ENCODE measurements at places on chromosomes 4 and X.

GRCh38 chrX:33465137-33465536 is 253.8 kb upstream of the DMD start:
- DNase-seq, result no peak

- DNase-seq, result no peak
These were observed 75.7 kb upstream of the WDR1 start for GRCh38 chr4:10192331-10192730.

- DNase-seq, result no peak
These were observed 82.1 kb downstream of the PPP1R2C start for GRCh38 chrX:42695800-42696358.

DNA sequence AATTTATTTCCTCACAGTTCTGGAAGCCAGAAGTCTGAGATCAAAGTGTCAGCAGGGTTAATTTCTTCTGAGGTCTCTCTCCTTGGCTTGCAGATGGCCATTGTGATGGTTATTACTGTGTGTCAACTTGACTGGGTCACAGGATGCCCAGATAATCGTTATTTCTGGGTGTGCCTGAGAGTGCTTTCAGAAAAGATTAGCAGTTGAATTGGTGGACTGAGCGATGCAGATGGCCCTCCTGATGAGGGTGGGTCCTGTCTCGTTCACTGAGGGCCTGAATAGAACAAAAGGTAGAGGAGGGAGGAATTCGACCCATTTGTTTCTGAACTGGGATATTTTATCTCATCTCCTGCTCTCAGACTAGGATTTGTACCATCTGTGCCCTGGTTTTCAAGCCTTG is 15.7 kb downstream of the SMIM43 start:
- no peak for DNase-seq

- no peak for DNase-seq
These were observed 36.5 kb downstream of the ACOX3 start for GRCh38 chr4:8403976-8404375.

DNA sequence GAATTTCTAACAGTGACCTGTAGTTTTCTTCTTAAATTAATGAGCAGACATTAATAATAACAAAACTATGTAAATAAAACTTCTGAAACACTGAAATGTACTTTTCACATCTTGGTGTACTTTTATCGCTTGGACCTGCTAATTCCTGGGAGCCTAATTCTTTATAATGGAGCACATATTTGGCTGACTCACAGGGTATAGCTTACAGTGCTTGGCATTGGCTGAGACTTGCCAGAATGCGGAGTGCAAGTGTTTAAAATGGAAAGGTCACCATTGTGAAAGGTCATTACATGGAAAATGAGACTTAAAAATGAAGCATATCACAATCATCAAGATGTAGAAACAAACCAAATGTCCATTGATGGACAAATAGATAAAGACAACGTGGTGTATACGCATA is 137.3 kb upstream of the PDLIM3 start:
- no peak for DNase-seq

DNA sequence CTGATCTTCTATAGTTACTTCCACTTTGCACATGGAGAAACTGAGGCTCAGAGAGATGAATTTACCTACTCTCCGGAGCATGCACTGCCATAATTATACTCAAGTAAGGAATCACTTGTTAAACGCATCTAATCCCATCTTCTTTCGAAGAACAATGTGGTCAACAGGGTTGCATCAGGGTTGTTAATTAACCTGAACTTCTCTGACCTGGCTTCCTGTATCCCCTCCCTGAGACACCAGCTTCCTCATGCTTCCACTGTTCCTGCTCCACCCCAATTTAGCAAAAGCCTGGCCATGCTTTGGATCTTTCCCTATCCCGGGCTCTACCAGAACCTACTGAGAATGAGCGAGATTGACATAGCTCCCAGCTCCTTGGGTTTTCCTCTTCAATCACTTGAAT is 136.7 kb downstream of the SMIM20 start:
- DNase-seq, result no peak

GRCh38 chr4:165765053-165765452 is 108.0 kb upstream of the TLL1 start:
- no peak for DNase-seq

DNA sequence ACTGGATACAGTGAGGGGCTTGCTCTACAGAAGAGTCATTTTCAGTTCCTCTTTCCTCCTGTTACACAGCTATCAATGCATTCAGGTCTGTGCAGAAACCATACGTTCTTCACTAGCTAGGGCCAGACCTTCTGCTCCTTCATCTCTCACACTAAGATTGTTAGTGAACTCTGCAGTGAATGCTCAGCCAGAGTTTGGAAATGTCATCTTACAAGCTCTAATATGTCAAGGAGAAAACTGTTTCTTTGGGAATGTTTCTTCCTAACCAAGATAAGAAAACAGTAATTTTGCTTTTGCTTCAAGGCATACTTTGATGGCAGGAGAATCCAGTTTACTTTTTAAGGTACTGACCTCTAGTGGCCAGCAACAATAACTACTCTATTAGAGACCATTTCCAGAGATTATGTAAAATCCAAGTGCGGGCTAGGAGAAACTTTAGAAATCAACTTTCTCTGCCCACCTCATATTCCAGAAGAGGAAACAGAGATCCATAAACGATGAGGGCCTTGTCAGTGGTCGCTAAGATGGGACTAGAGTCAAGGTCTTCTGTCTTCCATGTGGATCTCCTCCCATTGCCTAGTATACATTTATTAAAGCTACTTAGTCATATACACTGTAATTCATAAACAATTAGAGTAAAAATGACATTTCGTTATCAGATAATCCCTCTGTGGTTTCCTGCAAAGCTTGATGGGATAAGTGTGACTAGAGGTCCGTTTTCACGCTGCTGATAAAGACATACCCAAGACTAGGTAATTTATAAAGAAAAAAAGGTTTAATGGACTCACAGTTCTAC is 12.1 kb upstream of the CC2D2A start:
- DNase-seq, result peak; percentile 40

GRCh38 chrX:13903405-13903804 is 86.5 kb upstream of the GPM6B start:
- no peak for DNase-seq

DNA sequence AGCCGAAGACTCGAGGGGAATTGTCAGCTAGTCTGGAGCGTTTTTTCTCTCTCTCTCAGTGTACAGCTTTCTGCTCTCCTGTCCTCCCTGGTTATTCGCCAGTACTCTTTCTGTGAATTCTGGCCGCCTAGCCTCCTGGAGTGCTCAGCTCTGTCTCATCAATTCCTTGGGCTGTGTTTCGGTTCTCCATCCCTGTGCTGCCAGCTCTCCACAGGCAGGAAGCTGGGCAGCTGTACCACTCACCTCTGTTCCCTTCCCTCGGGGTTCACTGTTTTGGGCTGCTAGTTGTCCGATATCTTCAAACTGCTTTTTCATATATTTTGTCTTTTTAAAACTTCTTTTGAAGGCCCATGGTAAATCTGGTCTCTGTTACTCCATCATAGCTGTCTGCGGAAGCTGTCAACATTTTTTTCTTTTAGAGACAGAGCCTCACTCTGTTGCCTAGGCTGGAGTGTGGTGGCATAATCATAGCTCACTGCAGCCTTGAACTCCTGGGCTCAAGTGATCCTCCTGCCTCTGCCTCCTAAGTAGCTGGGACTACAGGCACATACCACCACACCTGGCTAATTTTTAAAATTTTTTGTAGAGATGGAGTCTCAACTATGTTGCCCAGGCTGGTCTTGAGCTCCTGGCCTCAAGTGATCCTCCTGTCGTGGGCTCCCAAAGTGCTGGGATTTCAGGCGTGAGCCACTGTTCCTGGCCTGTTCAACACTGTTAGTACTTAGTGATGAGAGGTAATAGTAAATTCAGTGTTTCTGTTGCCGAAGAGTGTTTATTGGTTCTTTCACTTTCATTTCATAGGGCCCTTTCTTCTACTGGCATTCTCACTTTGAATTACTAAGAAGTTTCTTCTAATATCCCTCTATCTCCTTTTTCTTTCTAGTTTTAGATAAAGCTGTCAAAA is 18.6 kb downstream of the ZCCHC4 start:
- peak; percentile 26 for DNase-seq

GRCh38 chr4:7734651-7735260 is 204.9 kb downstream of the AFAP1 start:
- DNase-seq, result no peak

- DNase-seq, result no peak
These were observed 7.7 kb upstream of the PGAM4 start for GRCh38 chrX:77977095-77977494.

DNA sequence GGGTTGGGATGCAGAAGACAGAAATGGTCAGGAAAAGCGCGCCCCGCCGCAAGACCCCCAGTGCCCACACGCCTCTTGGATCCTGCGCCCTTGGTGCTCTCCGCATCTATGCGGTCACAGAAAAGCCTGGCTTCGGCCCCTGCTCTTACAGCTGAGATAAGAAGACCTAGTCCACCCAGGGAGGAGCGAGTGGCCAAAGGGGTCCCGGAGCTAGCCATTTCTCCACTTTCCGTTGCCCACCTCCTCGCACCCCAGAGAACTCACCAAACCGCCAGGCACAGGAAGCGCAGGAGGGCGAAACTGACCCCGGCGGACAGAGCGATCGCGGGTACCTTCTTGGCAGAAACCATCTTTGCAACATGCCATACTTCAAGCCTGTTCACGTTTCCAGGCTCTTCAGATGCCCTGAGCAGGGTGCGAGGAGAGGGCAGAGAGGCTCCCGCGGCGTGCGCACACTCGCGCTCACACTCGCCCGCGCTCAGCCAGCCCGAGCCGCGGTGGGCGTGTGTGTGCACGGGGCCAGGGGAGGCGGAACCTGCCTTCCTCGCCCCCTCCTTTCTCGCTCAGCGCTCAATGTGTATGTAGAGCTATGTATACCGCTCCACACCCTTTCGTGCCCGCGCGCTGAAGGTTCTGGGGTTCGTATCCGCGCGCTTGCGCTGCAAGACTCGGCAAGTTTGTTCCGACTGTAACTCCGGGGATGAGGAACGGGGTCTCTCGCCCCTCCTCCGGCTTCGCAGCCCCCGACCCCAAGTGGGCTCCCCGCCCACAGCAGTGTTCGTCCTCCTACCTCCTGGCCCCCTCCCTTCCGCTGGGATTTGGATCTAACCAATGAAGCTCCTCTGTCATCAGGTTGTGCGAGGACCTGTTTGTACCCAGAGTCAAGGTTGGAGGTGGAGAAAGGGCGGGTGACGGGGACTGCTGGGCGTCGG is at the start of gene GABRA4:
Gene GABRA4 (minus strand): TSS at position 507 of the 932 bp plus-strand sequence. CDS start 157 bp downstream, at position 350.
- no peak for DNase-seq

DNA sequence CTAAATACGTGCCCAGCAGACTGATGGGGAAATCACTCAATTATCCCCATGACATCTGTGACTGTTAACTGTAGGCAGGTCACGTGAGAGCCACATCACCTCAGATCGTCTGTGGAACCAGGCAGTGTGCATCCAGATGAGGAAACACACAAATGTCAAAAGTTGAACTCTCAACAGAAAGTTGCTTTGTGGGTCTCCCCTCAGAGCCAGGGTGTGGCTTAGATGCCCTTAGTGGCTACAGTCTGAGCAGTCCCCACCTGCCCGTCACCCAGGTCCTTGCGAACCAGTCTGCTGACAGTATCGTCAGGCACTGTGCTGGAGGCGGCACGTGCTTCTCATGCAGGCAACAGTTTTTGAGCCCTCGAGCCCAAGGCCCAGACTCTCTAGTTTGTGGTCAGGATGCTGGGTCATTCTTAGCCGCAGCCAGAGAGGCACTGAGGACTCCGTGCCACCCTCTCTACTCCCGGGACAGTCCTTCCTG is 10.8 kb downstream of the TMEM187 start:
- DNase-seq, result no peak

DNA sequence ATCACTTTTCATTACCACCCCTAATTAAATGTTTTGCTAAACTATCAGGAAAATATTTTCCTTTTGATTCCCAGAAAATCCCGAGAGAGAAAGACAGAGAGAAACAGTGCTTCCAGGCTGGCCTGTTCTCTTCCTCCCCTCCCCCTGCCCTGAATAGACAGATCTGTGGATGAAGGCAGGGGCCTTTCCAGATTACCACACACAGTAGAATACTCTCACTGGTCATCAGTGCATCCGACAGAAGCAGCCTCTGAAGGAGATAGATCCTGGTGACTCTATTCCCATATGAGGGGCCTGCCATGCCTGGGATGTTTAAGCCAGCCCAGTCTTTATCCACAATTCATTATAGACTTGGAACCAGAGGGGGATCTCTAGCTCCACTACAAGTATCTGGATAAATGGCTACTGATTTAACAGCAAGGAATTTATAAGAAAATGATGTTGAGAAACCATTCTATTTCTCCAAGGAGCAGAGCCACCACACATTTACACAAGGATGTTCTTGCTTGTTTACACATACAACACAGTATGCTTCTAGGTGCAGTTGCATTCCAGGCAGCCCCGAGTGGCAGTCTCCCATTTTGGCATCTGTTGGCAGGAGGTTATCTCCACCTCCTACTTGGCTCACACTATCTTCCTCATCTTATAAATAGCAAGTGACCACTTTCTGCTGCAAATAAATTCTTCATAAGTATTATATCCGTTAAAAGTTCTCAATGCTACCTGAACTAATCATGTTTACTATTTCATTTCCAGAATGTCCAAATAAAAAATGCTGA is 115.8 kb downstream of the HS6ST2 start:
- no peak for DNase-seq

DNA sequence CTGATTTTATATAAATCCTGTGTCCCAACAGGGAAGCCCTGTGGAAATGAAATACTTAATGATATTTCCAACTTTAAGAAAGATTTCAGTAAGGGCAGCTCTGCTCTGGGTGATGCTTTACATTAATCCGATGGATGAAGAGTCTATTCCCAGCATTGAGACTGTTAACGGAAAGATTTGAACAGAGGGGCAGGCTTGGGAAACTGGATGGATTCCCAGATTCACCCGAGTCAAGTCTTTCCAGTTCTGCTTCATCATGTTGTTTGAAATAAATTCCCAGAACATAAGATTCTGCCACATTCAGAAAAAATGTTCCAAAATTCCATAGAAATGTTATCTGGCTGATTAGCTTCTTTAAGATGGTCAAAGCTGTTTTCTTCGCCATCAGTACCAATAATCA is 246.0 kb downstream of the FBXW7 start:
- DNase-seq, result no peak

DNA sequence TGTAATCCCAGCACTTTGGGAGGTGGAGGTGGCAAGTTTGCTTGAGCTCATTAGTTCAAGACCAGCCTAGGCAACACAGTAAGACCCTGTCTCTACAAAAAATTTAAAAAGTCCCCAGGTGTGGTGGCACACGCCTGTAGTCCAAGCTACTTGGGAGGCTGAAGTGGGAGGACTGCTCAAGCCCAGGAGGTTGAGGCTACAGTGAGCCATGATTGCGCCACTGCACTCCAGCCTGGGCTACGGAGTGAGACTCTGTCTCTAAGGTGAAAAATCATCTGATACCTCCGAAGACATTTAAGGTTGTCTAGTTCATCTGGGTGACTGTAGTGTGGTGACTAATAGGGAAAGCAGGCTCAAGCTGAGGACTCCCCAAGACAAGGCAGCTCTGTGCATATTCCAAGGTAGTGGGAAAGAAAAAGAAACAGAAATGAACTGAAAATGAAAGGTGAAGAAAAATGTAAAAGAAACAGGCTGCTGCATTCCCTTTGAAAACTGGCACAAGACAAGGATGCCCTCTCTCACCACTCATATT is 23.3 kb downstream of the FRYL start:
- no peak for DNase-seq

DNA sequence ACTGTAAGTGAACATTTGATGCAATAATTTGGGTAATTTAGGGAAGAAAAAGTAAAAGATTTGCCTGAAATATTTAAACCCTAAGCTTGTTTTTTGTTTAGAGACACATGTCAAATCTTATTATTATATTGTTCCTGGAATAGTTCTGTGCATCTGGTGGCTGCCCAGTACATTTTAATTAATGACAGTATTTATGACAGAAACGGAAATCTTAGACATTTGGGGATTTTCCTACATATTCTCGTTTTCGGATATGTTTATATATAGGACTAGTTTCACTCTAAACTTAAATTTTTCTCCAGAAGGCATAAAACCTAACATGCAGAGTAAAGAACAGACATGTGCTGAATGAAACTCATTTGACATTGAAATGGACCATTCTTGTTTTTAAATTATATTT is 125.6 kb upstream of the PAQR3 start:
- DNase-seq, result no peak
